ENCODE measurements at places on chromosomes 16 and 17.

GRCh38 chr17:27666831-27667560 is 36.0 kb downstream of the LGALS9 start:
- DNase-seq = no peak

DNA sequence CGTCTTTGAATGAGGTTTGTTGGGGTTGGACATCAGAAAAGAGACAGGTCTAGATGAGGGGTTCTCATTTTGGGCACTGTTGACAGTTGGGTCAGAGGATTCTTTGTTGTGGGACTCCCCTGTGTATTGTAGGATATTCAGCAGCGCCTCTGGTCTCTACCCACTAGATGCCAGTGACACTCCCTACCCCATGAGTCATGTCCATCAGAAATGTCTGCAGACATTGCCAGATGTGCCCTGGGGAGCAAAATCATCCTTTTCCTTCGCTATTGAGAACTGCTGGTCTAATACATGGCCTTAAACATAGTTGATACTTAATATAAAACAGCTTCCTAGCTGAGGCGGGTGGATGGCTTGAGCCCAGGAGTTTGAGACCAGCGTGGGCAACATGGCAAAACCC is 3.1 kb downstream of the ABAT start:
- DNase-seq = no peak

DNA sequence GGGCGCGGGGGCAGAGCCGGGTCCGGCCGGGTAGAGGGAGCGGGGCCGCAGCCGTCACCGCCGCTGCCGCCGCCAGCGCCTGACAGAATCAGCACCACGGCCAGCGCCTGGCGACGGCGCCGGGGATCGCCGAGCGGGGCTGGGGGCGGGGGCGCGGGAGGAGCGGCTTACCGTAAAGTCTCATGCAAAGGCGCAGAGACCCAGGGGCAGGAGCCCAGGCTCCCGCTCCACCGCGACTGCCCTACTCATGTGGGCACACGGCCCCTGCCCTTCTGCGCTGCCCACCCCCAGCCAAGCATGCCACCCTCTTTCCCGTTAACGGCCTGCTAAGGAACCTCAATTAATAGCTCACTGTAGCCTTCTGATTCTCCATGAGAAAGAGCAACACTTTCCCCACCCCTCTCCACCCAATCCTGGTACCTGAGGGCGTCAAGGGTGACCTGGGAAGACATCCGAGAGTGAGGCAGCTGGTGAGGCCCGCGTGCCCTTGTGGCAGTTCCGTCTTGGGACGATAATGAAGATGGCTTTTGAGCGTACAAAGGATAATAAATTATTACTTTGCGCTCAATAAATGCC is at the start of gene SEZ6:
Gene SEZ6, minus strand, starts transcription at position 98 of the 576 bp plus-strand sequence. CDS start 164 bp downstream, outside the sequence.
- DNase-seq = peak; percentile 39

DNA sequence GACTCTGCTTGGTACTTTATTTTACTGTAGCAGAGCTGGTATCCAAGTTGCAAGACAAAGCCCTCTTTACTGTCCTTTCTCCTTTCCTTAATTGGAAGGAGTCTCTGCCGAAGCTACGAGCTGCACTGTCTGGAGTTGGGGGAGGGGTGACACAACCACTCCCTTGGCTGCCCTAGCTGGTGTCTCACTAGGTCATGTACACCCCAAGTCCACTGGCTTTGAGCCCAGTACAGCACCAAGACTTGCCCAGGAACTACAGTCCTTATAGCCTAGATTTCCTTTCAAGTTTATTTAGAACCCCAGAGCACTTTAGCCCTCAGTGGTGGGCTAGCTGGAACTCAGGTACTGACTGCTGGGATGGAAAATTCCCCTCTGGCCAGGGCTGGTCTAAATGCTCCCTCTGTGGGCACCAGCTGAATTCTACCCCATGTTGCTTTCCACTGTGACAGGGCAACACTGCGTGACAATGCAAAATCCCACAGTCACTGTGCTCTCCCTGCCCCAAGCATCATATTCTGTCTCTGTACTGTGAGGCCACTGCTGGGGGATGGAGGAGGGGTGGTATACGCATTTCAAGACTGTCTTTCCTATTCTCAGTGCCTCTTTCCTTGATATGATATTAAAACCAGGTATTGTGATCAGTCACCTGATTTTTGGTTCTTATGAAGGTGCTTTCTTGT is 18.4 kb downstream of the EFCAB5 start:
- no peak for DNase-seq

GRCh38 chr17:17681744-17682292 is 560 bp downstream of the RAI1 start:
- peak; percentile 40 for DNase-seq

GRCh38 chr17:42980766-42981397 is 517 bp downstream of the RUNDC1 start:
- DNase-seq = peak; percentile 57

DNA sequence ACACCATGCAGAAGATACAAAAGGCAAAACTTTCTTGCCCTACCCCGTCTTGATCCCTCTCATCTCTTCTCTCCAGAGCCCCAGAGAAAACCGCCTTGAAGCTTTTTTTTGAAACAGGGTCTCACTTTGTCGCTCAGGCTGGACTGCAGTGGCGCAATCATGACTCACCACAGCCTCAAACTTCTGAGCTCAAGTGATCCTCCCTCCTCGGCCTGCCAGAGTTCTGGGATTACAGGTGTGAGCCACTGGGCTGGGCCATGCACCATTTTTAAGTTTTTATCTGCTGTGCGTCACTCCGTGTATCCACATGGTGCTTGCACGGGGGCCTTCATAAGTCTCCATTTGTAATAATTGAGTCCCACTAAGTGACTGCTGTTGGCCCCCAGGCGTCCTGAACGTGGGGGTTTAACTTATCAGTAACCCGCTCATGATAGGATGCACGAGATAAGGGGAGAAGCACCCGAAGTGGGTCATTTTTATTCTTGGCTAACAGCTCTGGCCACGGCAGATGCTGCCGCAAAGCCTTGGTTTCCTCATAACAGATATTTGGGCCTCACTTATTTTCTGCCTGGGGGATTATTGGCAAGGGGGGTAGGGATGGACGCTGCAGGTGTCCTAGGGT is 8.6 kb downstream of the DNAH17 start:
- no peak for DNase-seq

DNA sequence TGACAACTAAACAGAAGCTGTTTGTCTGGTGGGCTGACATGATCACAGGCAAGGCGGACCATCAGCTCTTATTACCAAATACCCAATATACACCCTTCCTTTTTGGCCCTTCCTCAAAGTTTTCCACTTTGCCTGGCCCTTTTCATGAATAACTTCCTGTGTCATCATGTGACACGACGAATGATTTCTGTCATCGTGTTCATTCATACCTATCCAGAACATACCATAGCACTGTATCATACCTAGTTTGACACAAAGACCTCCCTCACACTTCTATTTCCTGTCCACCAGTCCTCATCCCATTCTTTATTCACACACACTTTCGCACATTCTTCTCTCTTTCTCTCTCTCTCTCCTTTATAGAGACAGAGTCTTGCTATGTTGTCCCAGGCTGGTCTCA is 131.8 kb downstream of the STX8 start:
- DNase-seq = no peak

DNA sequence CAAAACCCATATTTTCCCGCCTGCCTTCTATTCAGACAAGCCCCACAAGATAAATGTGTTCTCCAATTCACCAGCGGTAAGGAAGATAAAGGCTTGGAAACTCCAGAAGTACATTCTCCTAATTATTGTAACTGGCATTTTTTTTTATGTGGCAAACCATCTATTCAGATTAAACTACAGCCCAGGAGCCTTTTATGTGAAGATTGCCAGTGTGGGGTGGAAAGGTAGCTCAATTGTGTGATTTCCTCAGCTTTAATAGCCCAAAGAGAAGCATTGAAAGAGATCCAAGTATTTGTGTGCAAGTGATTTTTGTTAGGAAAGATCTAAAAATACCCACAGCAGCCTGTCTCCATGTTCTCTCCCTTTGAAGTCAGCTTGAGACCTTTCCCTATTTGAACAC is 451.4 kb upstream of the CCL2 start:
- no peak for DNase-seq

- no peak for DNase-seq
Measured at GRCh38 chr17:8822401-8823035, 23.4 kb upstream of the MFSD6L start.

DNA sequence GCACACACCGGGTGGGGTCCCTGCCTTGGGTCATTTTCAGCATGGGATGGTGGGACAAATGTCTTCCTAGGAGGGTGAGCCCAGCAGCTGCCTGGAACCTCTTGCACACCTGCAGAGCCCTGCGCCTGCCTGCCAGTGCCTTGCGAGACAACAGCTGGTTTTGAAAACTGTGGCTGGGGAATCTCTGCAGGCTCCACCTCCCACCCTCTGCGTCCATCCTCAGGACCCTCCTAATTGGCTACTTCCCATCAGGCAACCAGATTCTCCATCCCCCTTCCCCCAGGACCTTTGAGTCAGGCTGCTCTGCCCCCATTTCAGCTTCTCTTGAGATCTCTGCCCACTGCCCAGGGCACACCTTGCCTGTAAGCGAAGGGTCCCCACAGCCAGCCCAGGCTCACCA is 26.6 kb downstream of the PEMT start:
- DNase-seq = no peak

DNA sequence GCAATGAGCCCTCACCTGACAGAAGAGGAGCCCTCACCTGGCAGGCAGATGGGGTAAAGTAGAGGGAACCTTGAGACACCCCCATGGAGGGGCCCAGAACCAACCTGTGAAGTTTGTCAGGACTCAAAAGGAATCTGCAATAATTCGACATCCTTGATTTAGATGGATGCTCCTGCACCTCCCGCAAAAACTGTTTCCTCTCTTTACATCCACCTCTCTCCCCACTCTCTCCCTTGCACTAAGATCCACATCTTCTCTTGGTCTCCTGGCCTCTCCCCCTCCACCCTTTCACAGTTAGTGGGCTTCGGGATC is 34.9 kb upstream of the RBFOX3 start:
- no peak for DNase-seq

DNA sequence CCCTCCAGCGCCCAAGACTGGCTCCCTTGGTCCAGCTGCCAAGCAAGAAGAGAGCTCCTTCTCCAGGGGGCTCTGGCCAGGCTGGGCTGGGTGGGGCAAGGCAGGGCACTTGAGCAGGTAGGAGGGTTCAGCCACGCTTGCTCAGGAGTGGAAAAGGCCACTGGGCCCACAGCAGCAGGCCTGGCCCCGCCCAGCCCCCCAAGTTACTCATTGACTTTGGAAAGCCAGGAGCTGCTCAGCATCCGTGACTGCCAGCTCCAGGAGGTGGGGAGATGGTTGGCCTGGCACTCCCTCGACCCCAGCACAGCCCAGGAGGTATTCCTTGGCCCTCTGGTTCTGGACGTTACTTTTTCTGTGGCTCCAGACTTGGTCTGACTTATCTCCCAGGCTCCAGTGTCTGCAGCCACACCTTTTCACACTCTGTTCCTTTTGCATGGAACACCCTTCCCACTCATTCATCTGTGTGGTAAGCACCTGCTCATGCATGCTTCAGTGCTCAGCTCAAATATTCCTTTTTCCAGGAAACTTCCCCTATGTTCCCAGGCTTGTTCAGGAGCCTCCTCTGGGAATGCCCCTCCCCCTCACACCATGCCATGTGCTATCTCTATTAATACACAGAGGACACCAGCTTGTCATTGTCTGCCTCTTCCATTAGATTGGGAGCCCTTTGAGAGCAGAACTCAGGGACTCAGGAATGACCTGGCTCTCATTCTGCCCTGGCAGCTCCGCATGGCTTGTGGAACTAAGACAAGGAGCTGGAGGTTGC is at the start of gene CDH16:
Gene CDH16, minus strand, starts transcription at position 83 of the 766 bp plus-strand sequence. CDS start 820 bp downstream, outside the sequence.
- no peak for DNase-seq

- DNase-seq = no peak
Measured at GRCh38 chr16:35745191-35745590, 2285.8 kb downstream of the TP53TG3F start.

DNA sequence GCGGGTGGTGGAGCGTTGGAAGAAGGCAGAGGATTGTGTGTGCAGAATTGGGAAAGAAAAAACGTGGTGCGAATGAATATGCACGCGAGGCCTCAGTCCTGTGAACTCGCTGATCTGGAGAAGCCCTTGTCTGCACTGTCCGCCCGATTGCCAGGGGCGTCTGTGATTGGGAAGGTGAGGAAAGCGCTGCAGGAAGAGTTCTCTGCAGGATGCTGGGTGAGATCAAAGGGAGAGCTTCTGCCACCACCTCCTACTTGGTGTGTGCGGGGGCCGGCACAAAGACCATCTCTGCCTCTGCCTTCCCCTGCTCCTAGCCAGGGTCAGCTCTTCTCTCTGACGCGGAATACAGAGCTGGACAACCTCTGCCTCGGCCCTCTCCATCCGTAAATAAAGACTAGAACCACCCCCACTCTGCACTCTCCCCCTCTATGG is 841 bp upstream of the RAB5C start:
- no peak for DNase-seq

All from central memory CD4-positive, alpha-beta T cell (primary cell).